ENCODE measurements at places on chromosomes 12 and 14.

- DNase-seq: no peak
These were observed 57.0 kb upstream of the PNMA1 start for GRCh38 chr14:73770977-73771847.

DNA sequence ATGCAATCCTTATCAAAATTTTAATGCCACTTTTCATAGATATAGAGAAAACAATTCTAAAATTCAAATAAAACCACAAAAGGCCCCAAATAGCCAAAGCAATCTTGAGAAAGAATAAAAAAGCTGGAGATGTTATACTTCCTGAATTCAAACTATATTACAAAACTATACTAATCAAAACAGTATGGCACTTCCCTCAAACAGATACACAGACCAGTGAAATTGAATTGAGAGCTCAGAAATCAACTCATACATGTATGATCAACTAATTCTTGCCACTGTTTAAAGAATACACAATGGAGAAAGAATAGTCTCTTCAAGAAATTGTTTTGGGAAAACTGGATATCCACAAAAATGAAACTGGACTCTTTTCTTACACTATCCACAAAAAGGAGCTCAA, 55.4 kb downstream of the FOXG1 start:
- no peak for DNase-seq

GRCh38 chr12:12600659-12601058, 11.0 kb upstream of the CREBL2 start:
- DNase-seq: peak; percentile 13

DNA sequence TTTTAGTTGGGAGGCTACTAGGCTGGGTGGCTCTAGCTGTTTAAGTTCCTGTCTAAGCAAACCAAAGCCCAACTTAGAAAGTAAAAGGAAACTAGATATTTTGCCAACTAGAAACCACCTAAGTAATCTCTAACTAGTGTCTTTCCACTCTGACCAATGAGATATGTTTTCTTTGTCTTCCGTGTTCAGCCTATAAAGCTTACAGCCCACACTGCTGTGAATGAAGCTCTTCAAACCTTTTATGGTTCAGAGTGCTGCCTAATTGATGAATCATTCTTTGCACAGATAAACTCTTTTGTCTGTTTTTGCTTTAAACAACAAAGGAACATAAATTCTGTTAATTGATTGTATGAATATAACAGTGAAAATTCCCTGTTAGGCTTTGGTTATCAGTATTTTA, 66.1 kb downstream of the FUT8 start:
- no peak for DNase-seq

DNA sequence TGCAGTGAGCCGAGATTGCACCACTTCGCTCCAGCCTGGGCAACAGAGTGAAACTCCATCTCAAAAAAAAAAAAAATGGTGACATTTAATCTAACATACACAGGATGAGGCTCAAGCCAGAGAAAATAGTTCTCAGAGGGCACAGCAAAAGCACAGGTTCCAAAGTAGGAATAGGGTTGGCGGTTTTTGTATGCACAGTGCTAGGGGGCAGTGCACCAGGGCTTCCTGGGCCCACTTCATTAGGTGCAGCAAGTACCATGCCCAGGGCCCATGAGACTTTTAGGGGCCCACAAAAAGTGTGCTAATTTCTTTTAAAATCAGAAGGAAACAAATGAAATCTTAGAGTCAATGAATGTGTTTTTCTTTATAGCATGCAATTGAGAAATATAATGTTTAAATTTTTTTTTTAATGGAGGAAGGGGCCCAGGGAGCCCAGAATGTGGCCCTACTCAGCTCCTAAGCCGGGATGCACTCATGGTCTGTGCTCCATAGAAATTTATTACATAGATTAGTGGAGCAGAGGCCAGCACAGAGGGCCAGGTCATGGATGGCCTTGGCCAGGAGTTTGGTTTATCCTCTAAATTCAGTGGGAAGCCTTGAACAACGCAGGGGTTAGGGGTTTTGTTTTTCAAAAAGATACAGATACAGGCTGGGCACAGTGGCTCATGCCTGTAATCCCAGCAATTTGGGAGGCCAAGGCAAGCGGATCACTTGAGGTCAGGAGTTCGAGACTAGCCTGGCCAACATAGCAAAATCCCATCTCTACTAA, 2.3 kb downstream of the AK7 start:
- DNase-seq: no peak

DNA sequence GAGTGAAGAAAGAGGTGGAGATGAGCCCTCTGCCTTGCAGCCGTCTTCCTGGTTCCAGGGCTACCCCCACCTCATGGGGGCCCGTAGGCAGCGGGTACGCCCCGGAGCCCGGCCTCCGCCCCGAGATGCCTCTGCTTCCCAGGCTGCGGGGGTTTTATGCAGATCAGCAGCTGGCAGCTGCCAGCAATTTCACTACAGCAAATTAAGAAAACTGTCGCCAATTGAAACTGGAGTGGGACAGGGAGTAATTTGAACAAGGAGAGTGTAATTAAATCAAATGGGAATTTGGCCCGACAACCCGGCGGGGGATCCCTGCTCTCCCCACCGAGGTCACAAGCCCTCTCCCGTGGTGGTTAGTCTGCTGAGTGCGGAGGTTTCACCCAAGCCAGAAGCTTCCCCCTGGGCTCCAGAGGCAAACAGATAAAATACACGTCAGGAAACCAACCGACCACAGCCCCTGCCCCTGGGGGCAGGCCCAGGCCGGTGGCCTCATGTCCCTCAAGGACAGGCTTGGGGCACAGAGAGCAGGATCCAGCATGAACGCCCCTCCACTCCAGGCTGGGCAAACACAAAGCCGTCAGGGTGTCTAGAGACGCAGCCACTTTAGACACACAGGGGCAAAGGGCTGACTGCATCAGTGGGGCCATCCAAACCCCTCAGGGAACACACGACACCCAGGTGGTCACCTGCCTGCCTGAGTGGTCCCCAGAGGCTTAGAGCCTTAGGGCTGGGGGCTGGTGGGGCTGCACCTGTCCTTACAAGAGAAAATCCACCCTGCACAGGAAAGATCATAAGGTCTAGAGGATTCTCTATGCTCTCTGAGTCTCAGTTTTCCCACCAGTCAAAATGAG, 53.8 kb downstream of the TESC start:
- DNase-seq: no peak

DNA sequence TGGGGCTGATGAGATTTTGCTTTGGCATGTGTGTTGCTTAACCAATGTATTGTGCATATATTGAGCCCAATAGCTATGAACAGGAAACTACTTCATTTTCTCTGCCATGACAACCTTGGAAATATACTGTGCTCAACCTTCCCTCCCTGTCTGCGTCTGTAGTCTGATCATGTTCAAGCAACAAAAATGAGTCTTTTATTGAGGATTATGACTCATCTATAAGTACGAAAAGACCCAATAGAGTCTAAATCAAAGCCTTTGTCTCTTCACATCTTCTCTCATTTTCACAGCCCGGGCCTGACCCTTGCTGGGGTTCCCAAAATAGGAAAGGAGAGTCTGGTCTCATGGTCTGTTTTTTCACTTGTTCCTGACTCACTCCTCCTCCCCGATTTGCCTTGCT, 158.2 kb downstream of the CAND1 start:
- DNase-seq: no peak

GRCh38 chr14:102849526-102850379, 72.5 kb downstream of the TRAF3 start:
- no peak for DNase-seq

GRCh38 chr12:14572401-14572800, 4.7 kb upstream of the PLBD1 start:
- DNase-seq: no peak

GRCh38 chr12:116697305-116697704, 40.6 kb downstream of the SPRING1 start:
- no peak for DNase-seq

GRCh38 chr12:77916276-77916675, 85.6 kb downstream of the NAV3 start:
- no peak for DNase-seq

GRCh38 chr12:113844495-113845210, 121.5 kb downstream of the RBM19 start:
- DNase-seq: no peak

- no peak for DNase-seq
These were observed 20.5 kb downstream of the CKB start for GRCh38 chr14:103501921-103502669.

DNA sequence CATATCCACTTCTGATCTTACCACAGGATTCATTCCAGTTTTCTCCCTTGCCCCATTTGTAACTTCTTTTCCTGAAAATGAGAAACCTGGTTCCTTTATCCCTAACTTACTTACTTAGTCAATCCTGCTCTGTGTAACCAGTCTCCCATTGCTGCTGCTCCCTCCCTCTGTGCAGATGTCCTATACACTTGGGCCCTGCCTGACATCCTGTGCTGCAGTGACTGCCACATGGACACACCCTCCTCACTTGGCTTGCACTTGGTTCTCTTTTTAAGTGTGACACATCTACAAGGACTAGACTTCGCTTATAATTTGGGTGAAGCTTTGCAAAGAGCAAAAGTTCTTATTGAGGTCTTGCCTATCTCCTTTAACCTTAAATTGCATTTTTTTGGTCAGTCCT, 51.4 kb downstream of the FGD4 start:
- no peak for DNase-seq

- no peak for DNase-seq
These were observed 22.5 kb downstream of the MRPS35 start for GRCh38 chr12:27733052-27733656.

- no peak for DNase-seq
These were observed 57.4 kb downstream of the AACS start for GRCh38 chr12:125122668-125123067.

DNA sequence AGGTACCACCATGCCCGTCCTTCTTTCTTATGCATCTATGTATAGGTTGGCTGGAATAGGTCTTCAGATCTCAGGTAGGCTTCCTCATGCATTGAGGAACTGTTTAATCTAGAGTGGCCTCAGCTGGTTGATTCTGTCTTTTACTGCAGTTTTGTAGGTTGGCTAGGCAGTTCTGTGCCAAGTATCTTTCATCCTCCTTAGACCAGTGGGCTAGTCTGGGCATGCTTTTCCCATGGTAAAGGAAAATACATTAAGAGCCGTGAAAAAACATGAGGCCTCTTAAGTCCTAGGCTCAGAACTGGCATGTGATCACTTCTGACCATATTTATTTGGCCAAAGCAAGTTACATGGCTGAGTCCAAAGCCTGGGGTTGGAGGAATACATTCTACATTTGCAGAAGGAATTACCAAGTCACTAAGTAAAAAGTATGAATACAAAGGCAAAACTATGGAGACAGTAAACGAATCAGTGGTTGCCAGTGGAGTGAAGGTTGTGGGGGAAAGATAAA, 137.3 kb downstream of the WIF1 start:
- DNase-seq: no peak

- DNase-seq: no peak
These were observed 145.6 kb downstream of the LRIG3 start for GRCh38 chr12:58774731-58775130.

DNA sequence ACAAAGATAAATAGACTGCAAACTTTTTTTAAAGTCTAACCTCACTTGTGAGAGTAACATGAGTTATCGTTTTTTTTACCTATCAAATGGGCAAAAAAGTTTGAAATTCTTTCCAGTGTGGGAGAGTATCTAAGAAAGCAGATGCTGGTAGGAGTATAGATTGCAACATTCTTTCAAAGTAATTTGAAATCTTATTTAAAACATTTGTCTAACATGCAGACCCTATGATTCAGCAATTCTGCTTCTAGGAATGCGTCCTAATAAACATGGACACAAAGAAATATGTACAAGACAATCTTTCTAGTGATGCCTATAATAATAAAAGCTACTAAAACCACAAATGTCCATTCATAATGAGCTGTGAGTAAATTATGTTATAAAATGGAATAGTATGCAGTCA, 110.4 kb upstream of the TMCC3 start:
- no peak for DNase-seq

DNA sequence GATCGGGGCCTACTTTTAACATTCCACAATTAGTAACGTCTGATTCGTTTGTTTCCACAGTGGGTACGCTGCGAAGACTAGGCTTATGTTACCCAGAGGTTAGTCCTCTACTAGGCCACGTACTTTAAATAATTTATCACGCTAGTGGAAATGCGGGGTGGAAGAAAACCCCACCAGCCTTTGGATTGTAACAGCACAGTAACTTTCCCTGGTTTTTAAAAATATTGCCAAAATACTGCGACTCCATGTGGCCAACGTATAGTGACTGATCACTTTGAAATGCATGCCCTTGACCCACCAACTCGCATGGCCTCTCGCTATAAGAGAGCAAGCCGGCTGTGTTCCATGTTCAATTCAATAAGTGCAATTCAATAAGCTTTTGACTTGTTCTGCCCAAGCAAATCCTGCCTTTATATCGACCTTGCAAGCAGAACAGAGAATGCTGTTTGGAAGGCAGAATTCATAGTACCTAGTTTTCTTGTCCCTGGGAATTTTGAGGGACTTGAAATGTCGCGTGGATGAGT, 882 bp upstream of the GTF2A1 start:
- no peak for DNase-seq

DNA sequence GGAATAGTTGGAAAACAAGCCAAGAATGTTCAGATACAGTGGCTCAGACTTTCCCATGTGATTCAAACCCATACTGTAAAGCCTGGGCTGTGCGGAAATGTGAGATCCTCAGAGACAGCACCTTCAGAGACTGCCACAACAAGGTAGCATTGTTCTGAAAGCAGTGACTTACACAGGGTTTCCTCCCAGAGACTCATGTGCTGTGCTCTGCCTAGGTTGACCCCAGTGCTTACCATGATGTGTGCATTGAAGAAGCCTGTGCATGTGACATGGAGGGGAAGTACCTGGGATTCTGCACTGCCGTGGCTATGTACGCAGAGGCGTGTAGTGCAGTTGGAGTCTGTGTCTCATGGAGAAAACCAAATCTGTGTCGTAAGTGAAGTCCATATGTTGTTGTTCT, 219.4 kb downstream of the LRRK2 start:
- DNase-seq: no peak

DNA sequence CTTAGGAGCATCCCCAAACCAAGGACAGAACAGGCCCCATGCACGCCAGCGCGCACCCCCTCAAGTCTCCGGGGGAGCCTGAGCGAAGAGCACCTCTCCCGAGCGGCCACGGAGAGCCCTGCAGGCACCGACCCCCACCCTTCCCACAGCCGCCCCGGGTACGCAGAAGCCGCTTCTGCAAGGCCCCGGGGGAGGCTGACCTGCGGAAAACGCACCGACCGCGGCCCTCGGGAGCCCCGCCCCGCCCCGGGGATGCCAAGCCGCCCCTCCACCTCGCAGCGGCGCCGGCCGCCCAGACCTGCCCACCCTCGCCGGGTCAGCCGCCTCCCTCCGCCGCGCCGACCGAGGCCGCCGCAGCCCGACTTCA, 385 bp downstream of the CAPRIN2 start:
- DNase-seq: peak; percentile 20

GRCh38 chr14:93702946-93703345, 85.3 kb downstream of the PRIMA1 start:
- DNase-seq: no peak

GRCh38 chr12:66203820-66204219, 14.8 kb downstream of the IRAK3 start:
- no peak for DNase-seq

DNA sequence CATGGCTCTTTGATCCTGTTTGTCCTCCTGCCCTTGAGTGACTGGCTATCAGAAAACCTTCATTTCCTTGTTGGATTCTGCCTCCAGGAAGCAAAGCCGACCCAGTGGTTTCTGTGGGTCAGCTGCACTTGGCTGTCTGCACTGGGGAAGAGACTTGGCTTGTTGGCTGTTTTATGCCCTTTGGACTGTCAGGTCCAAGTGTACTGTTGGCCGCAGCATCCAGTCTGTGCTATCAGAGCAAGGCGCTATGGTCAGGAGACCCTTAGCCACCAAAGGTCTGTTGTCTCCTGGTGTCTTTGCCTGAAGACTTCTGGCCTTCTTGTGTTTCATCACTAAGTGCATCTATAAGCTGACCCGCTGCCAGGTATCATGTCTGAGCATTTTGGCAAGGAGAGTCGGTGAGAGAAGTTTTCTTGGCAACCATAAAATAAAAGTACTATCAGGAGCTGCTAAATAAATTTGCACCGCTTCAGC, 177.4 kb upstream of the HIF1A start:
- DNase-seq: no peak

All from posterior cingulate gyrus (tissue), 11 donors.